A549 (cell line): ENCODE measurements at places on chromosomes 16 and 17. TPM values are rescaled to one million over a fixed set of nuclear protein-coding genes. Genes with fewer than 3 reads are reported as not detected.

Gene RAB37
- polyA plus RNA-seq, result 1.1 to 2.8 TPM (median 2.4 TPM) in 3 replicates

Gene DPEP2
- not detected in 3 replicates for polyA plus RNA-seq

Gene RNF135
- polyA plus RNA-seq, result 23.1 to 25.8 TPM (median 24.7 TPM) in 3 replicates

Gene G6PC3
- polyA plus RNA-seq, result 122 to 130 TPM (median 128 TPM) in 3 replicates

Gene CSF3
- not detected in 3 replicates for polyA plus RNA-seq

Gene FOXJ1
- polyA plus RNA-seq, result 0.21 to 0.50 TPM (median 0.40 TPM) in 3 replicates
